ENCODE measurements at places on chromosomes 5 and 9.

GRCh38 chr5:133316346-133317343 lies 264.8 kb downstream of the HSPA4 start:
- no peak overlapping the region for H3K4me3 ChIP-seq
- no peaks in the 10 kb centered on the region for H3K36me3 ChIP-seq
- H3K4me1 ChIP-seq, result no peaks in the 10 kb centered on the region
- H3K27ac ChIP-seq, result no peak overlapping the region
- H3K27me3 ChIP-seq, result no peaks in the 10 kb centered on the region

GRCh38 chr5:178229861-178230260 lies 2.7 kb downstream of the PHYKPL start:
- H3K36me3 ChIP-seq, result peaks cover 55% of the 10 kb centered on the region
- H3K4me3 ChIP-seq, result no peak overlapping the region
- H3K4me1 ChIP-seq, result peaks cover 24% of the 10 kb centered on the region
- H3K27me3 ChIP-seq, result no peaks in the 10 kb centered on the region
- DNase-seq, result no peak

DNA sequence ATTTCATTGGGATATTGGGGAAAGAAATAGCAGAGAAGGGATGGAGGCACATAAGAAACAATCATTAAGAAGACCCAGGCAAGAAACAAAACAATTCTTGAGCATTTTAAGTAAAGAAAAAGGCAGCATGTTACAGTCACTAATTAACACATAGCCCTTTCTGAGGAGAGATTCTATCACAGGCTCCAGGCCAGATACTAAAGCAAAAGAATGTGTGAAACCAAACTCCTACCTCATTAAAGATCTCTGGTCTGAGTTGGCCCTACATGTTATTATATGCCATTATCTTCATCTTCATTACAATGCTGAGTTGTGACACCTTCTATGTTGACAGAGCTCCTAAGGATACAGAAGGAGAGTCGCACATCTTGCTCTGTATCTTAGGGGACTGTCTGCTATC lies 37.5 kb downstream of the DAP start:
- H3K36me3 ChIP-seq, result peaks cover 8% of the 10 kb centered on the region
- H3K4me1 ChIP-seq, result peaks cover 24% of the 10 kb centered on the region
- H3K27me3 ChIP-seq, result no peaks in the 10 kb centered on the region
- H3K27ac ChIP-seq, result no peak overlapping the region

DNA sequence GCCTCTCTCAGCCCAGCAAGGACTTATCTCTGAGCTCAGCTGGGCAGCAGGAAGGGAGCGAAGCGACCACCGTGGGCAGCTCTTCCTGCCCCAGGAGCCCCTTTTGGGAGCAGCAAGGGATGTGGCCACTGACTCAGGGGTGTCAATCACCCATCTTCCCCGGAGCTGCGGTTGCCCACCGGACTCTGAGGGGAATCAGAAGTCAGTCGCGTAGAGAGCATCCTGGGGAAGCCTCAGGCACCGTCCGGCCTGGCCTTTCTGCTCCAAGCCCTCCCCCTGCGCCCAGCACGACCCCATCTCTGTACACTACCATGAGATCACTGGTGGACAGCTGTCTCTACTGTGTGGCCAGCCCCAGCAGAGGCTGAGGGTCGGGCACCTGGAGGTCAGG lies 24.6 kb downstream of the GFI1B start:
- H3K4me3 ChIP-seq, result no peak overlapping the region
- H3K36me3 ChIP-seq, result no peaks in the 10 kb centered on the region
- H3K27ac ChIP-seq, result no peak overlapping the region
- DNase-seq, result no peak
- H3K4me1 ChIP-seq, result no peaks in the 10 kb centered on the region

DNA sequence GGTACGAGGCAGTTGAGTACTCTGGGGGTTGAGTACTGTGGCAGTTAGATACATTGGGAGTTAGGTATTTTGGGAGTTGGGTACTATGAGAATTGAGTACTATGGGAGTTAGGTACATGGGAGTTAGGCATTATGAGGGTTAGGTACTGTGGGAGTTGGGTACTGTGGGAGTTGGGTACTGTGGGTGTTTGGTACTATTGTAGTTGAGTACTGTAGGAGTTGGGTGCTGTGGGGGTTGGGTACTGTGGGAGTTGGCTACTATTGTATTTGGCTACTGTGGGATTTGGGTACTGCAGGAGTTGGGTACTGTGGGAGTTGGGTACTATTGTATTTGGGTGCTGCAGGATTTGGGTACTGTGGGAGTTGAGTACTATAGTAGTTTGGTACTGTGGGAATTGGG lies 4.8 kb upstream of the SLC6A19 start:
- no peaks in the 10 kb centered on the region for H3K36me3 ChIP-seq
- no peak for DNase-seq
- no peak overlapping the region for H3K27ac ChIP-seq
- no peak overlapping the region for H3K4me3 ChIP-seq

GRCh38 chr9:1982074-1982473 lies 33.1 kb upstream of the SMARCA2 start:
- no peaks in the 10 kb centered on the region for H3K27me3 ChIP-seq
- no peaks in the 10 kb centered on the region for H3K36me3 ChIP-seq
- no peak overlapping the region for H3K4me3 ChIP-seq
- no peak for DNase-seq

- peak overlapping the region; percentile 13 for H3K27ac ChIP-seq
- H3K4me1 ChIP-seq, result peaks cover 52% of the 10 kb centered on the region
- no peaks in the 10 kb centered on the region for H3K27me3 ChIP-seq
- DNase-seq, result no peak
These were observed 8.2 kb downstream of the LIFR start for GRCh38 chr5:38548064-38548759.

- H3K27me3 ChIP-seq, result no peaks in the 10 kb centered on the region
- no peak for DNase-seq
- no peaks in the 10 kb centered on the region for H3K4me1 ChIP-seq
- H3K27ac ChIP-seq, result no peak overlapping the region
These were observed 10.4 kb upstream of the MLLT3 start for GRCh38 chr9:20632705-20633104.

DNA sequence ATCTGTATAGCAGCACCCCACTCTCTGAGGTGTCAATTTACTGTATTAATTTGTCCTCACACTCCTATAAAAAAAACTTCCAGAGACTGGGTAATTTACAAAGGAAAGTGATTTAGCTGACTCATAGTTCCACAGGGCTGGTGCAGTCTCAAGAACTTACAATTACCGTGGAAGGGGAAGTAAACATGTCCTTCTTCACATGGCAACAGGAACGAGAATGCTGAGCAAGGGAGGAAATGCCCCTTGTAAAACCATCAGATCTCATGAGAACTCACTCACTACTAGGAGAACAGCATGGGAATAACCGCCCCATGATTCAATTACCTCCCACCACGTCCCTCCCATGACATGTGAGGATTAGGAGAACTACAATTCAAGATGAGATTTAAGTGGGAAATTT lies 602.6 kb downstream of the MTRR start:
- no peaks in the 10 kb centered on the region for H3K27me3 ChIP-seq
- no peak overlapping the region for H3K4me3 ChIP-seq
- DNase-seq, result no peak
- H3K4me1 ChIP-seq, result no peaks in the 10 kb centered on the region
- no peaks in the 10 kb centered on the region for H3K36me3 ChIP-seq

DNA sequence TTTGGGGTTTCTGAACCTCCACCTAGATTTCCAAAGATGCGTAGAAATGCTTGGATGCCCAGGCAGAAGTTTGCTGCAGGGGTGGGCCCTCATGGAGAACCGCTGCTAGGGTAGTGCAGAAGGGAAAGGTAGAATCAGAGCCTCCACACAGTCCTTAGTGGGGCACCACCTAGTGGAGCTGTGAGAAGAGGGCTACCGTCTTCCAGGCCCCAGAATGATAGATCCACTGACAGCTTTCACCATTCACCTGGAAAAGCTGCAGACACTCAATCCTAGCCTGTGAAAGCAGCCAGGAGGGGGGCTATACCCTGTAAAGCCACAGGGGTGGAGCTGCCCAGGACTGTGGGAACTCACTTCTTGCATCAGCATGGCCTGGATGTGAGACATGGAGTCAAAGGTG lies 13.3 kb upstream of the HSDL2 start:
- no peak for DNase-seq
- no peaks in the 10 kb centered on the region for H3K36me3 ChIP-seq
- no peaks in the 10 kb centered on the region for H3K4me1 ChIP-seq
- H3K27ac ChIP-seq, result no peak overlapping the region
- no peak overlapping the region for H3K4me3 ChIP-seq

DNA sequence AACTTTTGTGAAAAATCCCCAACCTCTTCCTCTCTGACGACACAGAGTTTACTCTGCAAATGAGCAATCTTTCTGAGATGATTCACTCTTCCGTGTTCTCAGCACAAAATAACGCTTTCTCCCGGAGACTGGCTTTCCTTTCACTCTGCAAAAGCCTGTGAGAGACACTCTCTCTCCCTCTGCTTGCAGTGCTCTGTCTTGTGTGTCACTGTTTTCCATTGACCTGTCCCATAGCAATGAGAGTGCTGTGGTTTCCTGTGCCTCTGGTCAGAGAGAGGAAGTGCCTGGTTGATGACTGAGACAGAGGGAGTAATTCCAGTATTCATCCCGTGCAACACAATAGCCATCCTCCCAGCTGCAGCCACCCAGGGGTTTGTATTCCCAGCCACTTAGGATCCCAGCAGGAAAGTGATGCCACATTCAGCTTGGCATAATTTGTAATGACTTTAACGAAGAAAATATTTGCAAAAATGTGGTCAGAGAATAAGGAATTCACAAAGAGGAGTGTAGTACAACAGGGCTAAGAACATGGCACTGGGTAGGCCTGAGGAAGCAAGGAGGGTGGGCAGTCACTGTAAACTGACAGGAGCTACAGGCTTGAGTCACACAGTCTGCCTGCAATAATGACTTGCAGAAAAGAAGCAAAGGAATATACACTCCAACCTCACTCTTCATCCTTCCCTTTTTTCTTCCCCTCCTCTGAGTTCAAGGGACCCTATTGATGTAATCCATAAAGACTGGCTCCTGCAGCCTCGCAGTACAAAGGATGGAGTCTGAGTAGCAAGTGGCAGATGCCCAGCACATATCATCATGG lies 463.5 kb upstream of the RGMB start:
- no peaks in the 10 kb centered on the region for H3K4me1 ChIP-seq
- H3K36me3 ChIP-seq, result no peaks in the 10 kb centered on the region

DNA sequence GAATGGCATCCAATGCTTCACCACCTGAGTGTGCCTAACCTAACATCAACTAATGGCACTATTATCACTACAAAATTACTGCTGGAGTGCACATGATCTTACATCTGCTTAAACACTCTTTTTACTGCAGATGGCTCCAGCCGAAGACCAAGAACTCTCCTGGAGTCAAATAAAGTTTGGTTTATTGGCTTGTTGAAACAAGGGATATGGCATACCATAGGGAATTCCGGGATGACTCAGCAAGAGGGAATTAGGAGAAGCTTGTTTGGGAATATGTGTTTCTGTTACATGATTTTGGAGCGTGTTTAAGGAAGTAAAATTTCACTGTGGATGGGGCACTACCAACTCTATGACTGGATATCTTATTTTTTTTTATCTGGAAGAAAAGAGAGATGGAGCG lies 872.6 kb downstream of the DTWD2 start:
- no peak overlapping the region for H3K27ac ChIP-seq
- no peak for DNase-seq
- no peaks in the 10 kb centered on the region for H3K36me3 ChIP-seq
- H3K4me1 ChIP-seq, result no peaks in the 10 kb centered on the region

DNA sequence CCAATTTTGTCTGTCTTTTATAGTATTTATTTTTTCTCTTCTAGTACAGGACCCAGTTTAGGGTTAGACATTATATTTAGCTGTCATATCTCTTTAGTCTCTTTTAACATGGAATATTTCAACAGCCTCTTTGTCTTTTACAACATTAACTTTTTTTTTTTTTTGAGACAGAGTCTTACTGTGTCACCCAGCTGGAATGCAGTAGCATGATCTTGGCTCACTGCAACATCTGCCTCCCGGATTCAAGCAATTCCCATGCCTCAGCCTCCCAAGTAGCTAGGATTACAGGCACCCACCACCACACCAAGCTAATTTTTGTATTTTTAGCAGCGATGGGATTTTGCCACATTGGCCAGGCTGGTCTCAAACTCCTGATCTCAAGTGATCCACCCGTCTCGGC lies 90.1 kb downstream of the ADAMTS6 start:
- no peak overlapping the region for H3K4me3 ChIP-seq
- H3K27me3 ChIP-seq, result no peaks in the 10 kb centered on the region
- no peaks in the 10 kb centered on the region for H3K4me1 ChIP-seq
- H3K27ac ChIP-seq, result no peak overlapping the region

- peak overlapping the region; percentile 96 for H3K27ac ChIP-seq
- peak overlapping the region; percentile 64 for H3K4me3 ChIP-seq
- peaks cover 64% of the 10 kb centered on the region for H3K4me1 ChIP-seq
- peaks cover 24% of the 10 kb centered on the region for H3K36me3 ChIP-seq
- H3K27me3 ChIP-seq, result no peaks in the 10 kb centered on the region
These were observed 2.9 kb downstream of the TLN1 start for GRCh38 chr9:35729101-35729500.

GRCh38 chr5:90909101-90909503 lies 350.5 kb downstream of the ADGRV1 start:
- no peaks in the 10 kb centered on the region for H3K36me3 ChIP-seq
- H3K27ac ChIP-seq, result no peak overlapping the region
- DNase-seq, result no peak
- no peaks in the 10 kb centered on the region for H3K27me3 ChIP-seq

DNA sequence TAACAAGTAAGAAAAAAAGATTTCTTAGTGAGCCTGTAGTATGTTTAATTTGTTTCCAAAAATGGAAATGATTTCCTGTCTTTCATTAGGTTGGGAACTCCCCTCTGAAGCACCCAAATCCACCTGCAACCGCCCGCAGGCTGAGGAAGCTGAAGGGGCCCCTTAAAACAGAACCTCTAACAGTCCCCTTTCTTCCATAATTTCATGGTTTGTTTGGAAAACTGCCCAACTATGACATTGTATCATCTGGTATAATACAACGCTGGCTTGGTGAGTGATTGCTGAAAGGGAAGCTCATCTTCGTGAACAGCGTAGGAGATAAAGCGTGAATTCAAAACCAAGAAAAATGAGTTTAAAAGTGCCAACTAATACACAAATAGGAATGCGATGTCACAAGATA lies 215.5 kb downstream of the FSTL4 start:
- no peak for DNase-seq
- H3K27me3 ChIP-seq, result no peaks in the 10 kb centered on the region
- H3K36me3 ChIP-seq, result no peaks in the 10 kb centered on the region
- H3K4me1 ChIP-seq, result no peaks in the 10 kb centered on the region
- H3K4me3 ChIP-seq, result no peak overlapping the region

- H3K27me3 ChIP-seq, result no peaks in the 10 kb centered on the region
- no peak for DNase-seq
- H3K27ac ChIP-seq, result no peak overlapping the region
- H3K4me3 ChIP-seq, result no peak overlapping the region
- H3K4me1 ChIP-seq, result peaks cover 8% of the 10 kb centered on the region
These were observed 54.2 kb downstream of the ZSWIM6 start for GRCh38 chr5:61386045-61386800.

DNA sequence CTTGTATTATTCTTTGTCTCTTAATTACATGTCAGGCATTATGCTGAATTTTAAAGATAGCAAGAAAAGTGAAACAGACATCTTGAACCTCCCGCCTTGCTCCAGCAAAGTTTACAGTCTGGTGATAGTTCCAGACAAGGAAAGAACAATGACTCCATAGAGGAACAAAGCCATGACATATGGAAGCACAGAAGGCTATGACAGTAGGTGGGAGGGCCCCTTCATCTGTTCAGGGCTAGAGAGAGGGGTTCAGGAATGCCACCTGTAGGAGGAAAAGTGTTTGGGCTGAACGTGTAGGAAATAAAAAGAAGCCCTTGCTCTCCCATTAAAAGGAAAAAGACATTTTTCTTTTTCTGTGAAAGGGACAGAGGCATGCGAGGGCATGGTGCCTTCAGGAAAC lies 315.6 kb downstream of the TRIM32 start:
- H3K4me1 ChIP-seq, result no peaks in the 10 kb centered on the region
- no peak overlapping the region for H3K4me3 ChIP-seq
- H3K27me3 ChIP-seq, result no peaks in the 10 kb centered on the region
- H3K36me3 ChIP-seq, result no peaks in the 10 kb centered on the region
